ENCODE measurements at places on chromosomes 6 and 20.

DNA sequence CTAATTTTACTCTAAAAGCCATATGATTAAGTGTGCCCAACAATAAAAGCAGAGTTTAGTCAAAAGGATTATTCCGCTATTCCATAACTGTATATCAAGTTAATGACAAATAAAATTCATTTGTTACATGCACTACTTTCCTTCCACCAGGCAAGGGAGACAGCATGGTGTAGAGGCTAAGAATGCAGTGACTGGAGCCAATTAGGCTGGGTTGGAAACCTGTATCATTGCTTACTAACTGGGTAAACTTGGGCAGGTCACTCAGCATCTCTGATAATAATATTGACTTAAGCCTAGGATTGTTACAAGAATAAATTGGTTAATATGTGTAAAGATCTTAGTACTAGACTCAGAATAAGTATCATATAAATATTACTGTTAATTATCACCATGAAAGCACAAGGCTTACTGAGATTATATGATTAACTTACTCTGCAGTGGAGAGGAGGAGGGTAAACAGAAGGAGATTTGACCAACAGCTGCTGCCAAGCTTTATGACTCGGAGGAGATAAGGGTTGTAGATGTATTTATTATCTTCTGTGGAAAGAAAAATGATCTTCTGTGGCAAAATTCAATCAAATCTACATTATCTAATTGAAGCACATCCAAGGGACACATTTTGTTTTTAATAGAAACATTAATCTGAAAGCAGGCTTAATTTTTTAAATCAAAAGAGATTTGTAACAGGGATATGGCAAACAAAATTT is 1459.9 kb downstream of the GRIK2 start:
- no peak for DNase-seq

GRCh38 chr6:121755485-121755884 is 320.0 kb downstream of the GJA1 start:
- no peak for DNase-seq

GRCh38 chr20:41874658-41875057 is 256.5 kb upstream of the CHD6 start:
- DNase-seq = no peak

GRCh38 chr6:156686301-156686994 is 90.7 kb upstream of the ARID1B start:
- DNase-seq = no peak

GRCh38 chr20:57579898-57580447 is 19.1 kb downstream of the PCK1 start:
- DNase-seq = no peak

- DNase-seq = no peak
These were observed 19.0 kb upstream of the BHLHE23 start for GRCh38 chr20:63025534-63026331.

GRCh38 chr6:108711826-108712225 is 136.4 kb upstream of the ARMC2 start:
- DNase-seq = no peak

- no peak for DNase-seq
These were observed 68.8 kb upstream of the EPB41L1 start for GRCh38 chr20:36085686-36086267.

DNA sequence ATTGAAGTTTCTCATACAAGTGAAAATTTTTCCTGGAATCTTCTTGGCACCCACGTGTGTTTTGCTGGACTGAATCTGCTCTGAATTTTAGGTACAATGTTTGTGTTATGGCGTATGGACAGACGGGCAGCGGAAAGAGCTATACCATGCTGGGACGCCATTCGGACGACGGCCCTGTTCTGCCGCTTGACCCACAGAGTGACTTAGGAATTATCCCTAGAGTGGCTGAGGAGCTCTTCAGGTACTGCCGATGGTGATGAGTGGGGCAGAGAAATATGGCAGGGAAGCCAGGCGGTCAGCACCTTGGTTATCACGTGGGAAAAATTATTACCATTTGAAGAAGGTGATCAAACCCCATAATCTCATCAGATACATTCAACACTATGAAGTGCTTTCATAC is 36.3 kb downstream of the KIF25 start:
- no peak for DNase-seq

GRCh38 chr6:137821491-137821890 is 45.6 kb upstream of the TNFAIP3 start:
- no peak for DNase-seq

- no peak for DNase-seq
These were observed 441.9 kb downstream of the CD109 start for GRCh38 chr6:74137911-74138310.

GRCh38 chr20:49759266-49759950 is 45.7 kb upstream of the B4GALT5 start:
- no peak for DNase-seq
